ENCODE measurements at places on chromosomes 12 and 14.

GRCh38 chr14:102085488-102085887 lies 1.4 kb downstream of the HSP90AA1 start:
- no peak for DNase-seq

- DNase-seq: no peak
These were observed 813 bp upstream of the CCDC184 start for GRCh38 chr12:48182631-48183030.

- DNase-seq: no peak
These were observed 17.5 kb downstream of the YY1 start for GRCh38 chr14:100256339-100256895.

DNA sequence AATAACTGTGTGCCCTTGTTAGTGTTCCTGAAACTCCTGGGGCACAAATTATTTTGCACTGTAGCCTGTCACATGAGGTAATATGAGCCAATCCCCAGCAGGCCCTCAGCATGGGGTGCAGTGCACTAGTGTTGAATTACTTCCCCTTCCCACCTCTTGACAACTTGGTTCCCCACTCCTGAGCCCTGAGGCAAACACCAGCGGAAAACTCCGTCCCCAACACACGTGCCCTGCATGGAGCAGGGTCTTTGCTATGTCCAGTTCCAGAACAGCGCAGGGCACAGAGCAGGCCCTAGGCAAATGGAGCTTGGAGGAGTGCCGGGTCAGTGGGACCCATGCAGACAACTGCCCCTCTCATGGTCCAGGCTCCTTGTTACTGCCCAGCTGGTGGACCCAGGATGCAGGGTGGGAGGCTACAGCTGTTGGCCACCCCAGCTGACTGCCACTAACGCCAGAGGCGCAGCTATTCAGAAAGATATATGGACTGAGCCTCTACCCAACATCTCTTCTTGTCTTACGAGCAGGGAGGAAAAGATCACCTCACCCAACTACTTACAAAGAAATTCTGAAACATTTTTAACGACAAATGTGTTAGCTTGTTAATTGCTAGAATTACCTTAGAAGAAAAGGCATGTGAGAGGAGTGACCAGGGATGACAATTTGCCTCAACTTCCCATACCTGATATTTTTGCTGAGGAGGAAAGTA lies 71.6 kb downstream of the NT5DC3 start:
- no peak for DNase-seq

DNA sequence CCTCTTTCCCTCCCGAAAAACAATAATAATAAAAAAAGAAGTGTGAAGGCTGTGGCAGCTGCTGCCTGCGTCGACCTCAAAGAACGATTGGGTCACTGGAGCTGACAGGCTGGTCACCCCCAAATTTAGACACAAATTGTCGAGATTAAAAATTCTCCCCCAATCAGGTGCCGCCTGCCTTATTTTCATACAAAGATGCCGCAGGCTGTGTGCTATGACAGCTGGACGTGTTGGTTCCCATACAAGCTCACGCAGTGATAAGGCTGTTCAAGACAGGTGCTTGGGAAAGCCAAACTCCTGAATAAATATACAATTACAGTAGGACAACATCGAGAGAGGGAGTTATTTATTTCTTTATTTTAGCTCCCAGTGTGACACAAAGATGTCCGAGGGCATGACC lies 1041.8 kb downstream of the VRK1 start:
- DNase-seq: no peak

DNA sequence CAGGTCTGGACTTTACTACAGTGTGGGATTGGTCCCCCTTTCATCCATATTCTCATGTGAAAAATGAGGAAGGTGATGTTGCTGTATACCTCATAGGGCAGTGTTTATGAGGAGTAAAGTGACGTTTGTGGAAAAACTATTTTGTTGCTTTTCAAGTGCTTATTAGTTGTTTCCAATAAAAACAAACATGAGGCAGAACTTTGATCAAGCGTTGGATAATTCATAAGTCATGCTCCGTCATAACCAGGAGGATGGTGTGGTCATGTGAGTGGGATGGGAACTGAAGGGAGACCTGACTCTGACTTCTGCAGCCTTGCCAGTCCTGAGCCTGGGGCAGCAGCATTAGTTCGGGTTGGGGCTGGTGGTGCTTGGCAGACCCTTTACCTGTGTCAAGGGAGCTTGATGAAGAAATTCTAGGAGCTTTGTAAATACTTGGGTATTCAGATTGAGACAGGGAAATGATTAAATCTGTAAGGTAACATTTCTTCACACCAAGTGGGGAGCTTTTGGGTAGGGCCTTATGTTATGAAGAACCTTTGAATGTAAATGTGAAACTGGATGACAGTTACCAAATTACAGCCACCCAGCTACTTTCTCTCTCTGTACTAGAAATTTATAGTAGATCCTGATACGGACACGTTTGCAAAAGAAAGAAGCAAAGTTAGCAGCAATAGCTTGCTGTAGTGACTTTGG lies 462.4 kb upstream of the RGS6 start:
- DNase-seq: no peak

DNA sequence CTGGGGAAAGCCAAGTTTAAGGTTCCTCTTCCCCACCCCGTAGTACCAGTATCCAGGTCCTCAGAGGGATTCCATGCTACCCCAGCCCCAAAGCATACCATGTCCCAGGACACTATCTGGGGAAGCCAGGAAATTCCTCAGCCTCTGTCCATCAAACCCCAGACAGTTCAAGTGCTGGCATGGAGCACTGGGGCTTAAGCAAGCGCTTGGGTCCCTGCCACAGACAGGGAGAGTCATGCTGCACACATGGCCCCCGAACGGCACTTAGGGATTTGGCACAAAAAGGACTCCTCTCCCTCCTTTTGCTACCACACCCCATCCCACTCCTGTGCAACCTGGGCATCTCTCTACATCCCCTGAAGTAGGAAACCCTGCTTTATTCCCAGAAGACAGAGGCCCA lies 21.8 kb downstream of the ADCY6 start:
- DNase-seq: no peak

DNA sequence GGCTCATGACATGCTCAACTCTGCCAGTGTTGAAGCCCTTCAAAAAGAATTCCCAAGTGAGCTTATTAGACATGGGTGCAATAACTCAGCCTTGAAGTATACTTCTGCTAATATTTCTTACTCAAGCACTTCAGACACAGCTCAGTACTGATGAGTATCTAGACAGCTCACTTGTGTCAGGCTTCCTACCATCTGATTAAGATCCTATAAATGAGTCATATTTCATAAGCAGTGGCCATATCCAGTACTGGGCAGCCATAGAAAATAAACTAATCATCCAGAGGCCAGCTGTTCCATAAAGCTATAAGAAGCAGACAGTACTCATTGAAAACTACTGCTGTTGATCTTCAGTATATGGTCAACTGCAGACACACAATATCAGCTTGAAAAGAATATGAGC lies 12.9 kb downstream of the FSCB start:
- DNase-seq: no peak

- DNase-seq: no peak
These were observed 2.6 kb downstream of the BCL7A start for GRCh38 chr12:122024132-122024785.

- DNase-seq: no peak
These were observed 33.7 kb downstream of the YAF2 start for GRCh38 chr12:42204362-42204761.

DNA sequence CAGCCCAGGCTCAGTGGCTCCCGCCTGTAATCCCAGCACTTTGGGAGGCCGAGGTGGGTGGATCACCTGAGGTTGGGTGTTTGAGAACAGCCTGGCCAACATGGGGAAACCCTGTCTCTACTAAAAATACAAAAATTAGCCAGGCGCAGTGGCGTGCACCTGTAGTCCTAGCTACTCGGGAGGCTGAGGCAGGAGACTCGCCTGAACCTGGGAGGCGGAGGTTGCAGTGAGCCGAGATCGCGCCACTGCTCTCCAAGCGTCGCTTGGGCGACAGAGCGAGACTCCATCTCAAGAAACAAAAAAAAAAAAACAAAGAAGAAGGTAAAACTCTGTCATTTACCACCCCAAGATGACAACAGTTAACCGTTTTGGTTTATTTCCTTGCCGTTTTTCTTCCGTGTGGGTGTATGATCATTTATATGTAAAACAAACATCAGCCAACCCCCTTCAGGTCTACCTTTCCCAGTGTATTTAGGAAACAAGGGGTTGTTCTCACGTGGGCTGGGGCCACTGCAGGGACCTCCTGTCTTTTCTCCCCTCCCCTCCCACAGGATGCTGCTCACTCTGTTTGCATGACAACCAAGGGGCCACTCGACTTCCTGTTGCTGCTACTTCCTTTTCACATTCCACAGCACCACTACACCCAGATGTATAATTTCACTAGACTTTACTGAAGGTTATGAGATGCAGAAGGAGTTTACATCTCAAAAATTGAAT lies 13.6 kb downstream of the TTC9 start:
- DNase-seq: peak; percentile 91

GRCh38 chr14:78358591-78358990 lies 188.4 kb downstream of the NRXN3 start:
- DNase-seq: no peak

DNA sequence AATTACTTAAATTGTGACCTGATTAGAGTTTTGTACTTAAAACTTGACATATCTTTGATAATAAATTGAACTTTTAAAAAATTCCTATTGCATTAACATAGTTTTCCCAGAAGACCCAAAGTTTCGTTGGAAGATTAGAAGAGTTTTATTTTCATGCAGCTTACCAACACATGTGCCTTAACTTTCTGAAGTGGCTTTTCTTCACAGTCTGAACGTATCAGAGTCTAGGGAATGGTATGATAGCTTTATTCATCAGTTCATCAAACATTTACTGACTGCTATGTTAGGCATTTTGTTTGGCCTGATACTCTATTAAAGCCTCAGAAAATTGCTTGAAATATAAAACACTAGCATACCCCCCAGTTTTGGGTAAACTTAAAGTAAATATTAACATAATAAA lies 65.2 kb downstream of the MARK3 start:
- no peak for DNase-seq

DNA sequence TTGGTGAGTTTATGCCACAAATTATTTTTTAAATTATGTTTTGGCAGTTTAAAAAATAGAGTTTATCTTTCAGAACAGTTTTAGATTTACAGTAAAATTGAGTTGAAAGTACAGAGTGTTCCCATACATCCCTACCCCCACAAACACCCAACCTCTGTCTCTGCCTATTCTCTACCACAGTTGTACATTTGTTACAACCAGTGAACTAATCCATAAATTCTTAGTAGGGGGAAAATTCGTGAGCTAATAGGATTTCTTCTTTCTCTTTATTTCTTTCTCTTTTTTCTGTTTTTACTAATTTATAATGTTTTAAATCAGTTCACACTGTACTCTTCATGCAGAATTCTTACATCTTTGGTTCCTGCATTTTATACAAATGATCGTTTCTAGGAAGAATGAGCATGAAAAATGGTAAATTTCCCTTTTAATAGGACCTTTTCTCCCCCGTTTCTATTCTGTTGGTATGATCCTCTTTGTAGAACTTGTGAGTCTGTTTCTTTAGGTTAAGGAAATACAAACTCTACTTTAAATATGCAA lies 56.7 kb downstream of the MIPOL1 start:
- no peak for DNase-seq

DNA sequence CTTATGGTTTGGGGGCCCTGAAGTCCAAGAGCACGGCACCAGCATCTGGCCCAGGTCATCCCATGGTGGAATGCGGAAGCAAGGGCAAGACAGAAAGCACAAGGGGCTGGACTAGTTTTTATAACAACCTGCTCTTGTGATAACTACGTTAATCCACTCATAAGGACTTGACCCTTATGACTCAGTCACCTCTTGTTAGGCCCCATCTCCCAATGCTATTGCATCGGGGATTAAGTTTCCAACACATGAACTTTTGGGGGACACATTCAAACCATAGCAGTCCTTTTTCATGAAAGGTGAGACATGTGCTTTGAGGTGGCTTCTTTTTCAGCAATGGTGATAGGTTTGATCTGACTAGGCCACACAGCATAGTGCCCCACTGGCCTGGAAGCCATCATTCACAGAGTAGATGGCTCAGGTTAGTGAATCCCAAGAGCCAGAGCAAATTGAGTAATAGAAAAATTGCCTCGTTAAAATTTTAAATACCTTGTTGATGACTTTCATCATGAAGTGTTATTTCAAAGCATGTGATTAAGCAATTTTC lies 12.1 kb downstream of the FRMD6 start:
- DNase-seq: no peak
